ENCODE measurements at places on chromosomes 7 and 10. TPM values are rescaled to one million over a fixed set of nuclear protein-coding genes. Genes with fewer than 3 reads are reported as not detected.

PLAC9 gene
- total RNA-seq = not detected

SKIDA1 gene
- 0.29 TPM for total RNA-seq

PAXIP1 gene
- total RNA-seq = 4.4 TPM

CALCR gene
- not detected for total RNA-seq

FLNC gene
- total RNA-seq = 274 TPM

AKR1D1 gene
- not detected for total RNA-seq

All from myometrial cell (primary cell).